ENCODE measurements at places on chromosomes 13 and 19.

DNA sequence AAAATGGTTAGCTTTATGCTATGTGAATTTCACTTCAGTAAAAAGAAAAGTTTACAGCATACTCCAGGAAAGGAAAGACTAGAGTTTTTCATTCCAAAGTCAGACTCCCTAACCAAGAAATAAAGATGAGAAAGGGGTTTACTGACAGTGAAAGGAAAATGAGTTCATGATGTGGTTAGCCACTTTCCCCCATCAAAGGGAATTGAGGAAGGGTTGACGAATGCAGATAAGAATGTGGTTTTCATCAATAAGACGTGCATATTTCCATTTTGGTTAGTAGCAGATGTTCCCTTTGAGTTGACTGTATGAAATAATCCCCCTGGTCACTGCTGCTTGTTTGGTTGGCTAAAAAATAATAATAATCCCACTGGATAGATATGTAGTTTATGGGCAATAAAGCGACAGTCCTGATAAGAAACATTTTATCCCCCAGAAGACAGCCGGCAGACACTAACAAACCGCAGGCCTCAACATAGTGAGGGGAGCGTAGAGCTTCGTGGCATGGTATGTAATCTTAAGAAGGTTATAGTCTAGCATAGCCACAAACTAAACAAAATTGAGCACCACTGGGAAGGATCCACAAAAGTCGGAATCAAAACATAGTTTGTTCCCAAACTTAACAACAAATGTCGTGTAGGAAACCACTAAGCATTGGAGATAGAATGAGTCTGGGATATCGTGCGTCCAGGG, 114.8 kb downstream of the COL4A2 start:
- DNase-seq = no peak

- no peak for DNase-seq
These were observed 686 bp downstream of the SETDB2 start for GRCh38 chr13:49444524-49445395.

DNA sequence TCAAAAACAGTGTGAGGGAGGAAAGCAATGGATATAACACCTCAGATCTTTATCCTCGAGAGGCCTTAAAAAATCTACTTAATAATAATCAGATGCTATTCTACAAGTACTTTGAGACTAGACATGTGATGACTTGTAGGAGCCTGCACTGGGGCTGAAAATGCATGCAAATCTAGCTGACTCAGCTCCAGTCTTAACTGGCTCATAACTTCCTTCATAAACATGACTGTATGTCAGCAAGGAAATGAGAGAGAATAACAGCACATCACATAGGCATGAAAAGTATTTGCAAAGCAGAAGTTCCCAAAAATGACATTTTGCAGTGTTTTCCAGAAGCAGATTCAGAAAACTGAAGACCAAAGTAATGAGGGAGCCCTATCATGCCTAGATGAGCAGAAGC, 38.1 kb downstream of the PSG5 start:
- no peak for DNase-seq

GRCh38 chr19:38172001-38172400, 52.0 kb downstream of the DPF1 start:
- no peak for DNase-seq

DNA sequence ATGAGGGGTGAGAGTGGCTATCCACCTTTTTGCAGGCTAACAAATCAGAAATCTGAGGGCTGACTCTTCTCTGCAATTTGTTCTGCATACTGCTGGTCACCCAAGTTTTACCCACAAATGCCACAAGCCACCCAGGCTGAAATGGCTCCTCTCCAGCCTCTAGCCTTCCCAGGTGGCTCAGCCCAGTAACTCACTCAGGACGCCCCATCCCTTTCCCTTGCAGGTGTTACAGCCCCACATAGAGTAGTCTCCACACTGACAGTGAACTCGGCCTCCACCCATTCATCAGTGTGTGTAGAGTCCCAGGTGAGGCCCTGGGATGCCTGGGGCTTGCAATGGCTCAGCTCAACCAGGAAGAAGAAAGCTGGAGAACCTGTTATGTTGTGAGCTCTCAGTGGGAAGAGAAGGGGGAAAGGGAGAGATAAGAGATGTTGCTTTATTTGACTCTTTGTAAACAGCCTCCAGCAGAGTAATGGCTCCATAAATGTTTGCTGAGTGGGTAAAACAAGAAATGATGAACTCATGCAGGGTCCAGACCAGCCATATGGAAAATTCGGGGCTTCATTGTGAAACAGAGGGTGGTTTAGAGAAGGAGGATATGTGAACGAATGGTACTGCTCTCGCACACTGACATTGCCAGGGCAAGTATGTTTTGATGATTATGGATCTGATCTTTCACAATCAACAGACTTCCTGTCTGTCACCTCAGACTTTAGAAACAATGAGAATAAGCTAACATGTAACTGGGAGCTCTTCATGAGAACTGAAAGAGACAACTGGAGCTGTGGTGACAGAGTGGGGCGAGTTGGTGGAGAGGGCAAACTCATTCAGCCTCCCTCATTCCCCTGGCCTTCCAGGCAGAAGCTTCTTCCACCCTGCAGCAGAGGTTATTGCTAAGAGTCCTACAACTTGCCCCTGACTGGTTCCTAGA, 74.2 kb upstream of the RFC3 start:
- no peak for DNase-seq

- DNase-seq = no peak
These were observed 60.9 kb downstream of the THSD1 start for GRCh38 chr13:52345048-52345447.

DNA sequence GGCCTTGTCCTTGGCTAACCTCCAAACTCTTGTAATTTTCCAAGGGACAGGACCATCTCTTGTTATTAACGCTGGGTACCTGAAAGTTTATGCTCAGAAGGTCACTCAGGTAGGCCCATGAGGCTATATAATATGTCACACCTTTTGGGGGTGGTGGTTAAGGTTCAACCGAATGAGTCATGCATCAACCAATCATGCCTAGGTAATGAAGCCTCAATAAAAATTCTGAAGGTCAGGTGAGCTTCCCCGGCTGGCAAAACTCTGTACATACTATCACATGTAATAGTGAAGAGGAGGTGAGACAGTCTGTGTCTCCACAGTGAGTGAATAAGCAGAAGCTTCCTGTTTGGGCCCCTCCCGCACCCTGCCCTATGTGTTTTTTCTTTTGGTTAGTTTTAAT, 424.9 kb downstream of the PCDH17 start:
- no peak for DNase-seq

DNA sequence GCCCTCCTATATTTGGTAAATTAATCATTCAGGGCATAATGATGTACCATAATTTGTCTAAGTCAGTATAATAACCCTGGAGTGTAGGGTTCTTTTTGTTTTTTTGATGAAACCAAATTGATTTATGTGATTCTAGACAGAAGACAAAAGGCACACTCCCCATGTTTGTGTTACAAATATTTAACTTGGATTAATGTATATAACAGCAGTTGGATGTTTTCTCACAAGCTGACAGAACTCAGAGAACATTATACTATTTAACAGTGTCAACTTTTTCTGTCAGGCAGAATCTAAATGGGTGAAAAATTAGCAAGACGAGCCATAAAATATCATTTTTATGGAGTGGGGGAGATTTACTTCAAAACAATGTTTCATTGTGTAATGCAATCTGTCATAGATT, 15.2 kb downstream of the CBY2 start:
- DNase-seq = no peak

DNA sequence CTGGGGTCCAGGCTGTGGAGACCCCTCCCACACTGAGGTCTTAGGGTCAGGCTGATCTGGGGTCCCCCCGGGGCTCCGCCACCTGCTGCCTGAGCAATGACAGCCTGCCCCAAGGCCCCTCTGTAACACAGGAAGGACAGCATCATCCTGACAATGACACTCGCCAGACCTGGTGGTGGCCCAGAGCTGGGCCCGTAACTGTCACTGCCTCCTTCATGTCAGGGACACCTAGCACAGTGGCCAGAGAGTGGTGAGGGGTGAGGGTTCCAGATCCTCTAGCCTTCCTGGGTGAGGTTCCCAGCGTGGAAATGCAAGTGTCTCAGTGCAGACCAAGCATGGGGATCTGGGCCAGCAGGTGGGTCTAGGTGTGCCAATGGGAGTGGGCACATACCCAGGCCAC, 27.8 kb downstream of the OPA3 start:
- no peak for DNase-seq

GRCh38 chr19:52967772-52968171, 5.1 kb upstream of the ZNF816 start:
- no peak for DNase-seq

- no peak for DNase-seq
These were observed 3.8 kb upstream of the GRTP1 start for GRCh38 chr13:113367771-113368170.

DNA sequence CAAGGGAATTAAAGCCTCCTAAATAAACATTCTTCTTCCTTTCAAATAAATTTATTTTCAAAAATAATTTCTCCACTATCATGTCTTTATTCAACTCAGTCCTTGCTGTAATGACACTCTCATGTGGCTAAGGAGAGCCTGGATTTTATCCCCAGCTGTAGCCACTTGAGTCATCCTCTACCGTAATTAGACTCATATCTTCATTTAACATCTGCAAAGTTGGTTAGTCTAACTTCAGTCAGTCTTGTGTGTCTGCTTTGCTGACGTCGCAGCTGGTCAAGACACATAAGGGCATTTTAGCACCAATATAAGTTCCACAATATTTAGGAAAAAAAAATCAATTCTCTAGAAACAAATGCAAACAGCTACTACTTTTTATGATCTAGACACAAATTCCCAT, 776.4 kb upstream of the ATXN8OS start:
- DNase-seq = no peak

DNA sequence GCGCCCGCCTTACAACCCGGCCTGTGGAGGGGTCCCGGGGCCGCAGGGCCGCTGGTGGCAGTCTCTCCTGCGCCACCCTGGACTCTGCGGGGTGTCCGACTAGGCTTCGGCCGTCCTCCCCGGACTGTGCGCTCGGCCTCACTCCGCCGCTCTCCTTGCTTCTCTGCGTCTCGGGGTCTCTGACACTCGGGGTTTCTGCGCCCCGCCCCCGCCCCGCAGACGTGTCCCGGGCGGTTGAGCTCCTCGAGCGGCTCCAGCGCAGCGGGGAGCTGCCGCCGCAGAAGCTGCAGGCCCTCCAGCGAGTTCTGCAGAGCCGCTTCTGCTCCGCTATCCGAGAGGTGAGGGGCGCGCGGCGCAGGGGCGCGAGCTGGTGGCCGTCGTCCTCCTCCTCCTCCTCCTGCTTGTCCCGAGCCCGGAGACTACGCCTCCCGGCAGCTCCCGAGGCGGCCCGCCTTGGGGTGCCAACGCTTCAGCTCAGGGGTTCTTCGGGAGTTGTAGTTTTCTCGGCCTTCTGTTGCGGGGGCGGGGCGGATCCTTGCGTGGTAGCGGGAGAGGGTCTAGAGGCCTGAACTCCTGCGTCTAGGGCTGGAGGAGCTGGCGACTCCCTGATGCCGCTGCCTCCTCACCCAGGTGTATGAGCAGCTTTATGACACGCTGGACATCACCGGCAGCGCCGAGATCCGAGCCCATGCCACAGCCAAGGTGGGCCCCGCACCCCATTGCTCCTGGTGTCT, 627 bp downstream of the LIN7B start:
- DNase-seq = no peak

DNA sequence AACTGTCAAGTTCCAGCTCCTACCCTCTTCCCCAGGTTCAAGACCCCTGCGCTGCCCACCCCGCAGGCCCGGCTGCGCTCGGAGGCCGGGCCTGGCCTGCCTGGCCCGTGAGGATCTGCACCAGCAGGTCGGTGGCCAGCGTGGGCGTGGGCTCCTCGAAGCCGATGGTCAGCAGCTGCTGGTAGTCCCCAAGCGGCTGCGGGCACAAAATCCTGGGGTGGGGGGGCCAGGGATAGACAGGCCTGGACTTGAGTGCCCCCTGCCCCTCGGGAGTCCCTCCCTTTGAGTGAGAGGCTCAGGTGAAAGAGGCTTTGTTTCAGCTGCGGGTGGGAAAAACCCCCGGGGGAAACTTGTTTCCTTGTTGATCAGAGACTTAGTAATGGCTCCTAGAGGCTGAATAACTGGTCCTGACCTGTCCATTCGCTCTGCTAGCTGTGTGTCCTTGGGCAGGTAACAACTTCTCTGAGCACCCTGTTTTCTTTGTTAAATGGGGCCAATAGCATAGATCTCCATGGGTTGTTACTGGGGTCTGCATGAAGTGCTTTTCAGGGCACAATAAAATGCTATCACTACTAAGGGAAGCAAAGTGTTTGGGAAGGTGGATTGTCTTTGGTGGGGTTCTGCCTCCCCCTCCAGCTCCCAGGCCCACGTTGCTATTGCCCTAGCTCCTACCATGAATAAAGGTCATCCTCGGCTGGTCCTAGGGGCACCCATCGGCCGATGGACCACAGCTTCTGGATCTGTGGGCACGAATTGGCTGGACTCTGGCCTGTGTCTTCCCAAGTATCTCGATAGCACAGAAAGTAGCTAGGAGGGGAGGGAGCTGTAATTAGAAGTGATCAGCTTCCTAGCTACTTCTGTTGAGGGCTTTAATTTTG, 3.5 kb downstream of the C19orf67 start:
- no peak for DNase-seq

- DNase-seq = no peak
These were observed 4.5 kb upstream of the ARHGAP45 start for GRCh38 chr19:1062387-1063029.

- DNase-seq = no peak
These were observed 128.3 kb upstream of the LSM14A start for GRCh38 chr19:34044021-34044420.

GRCh38 chr13:104832231-104832630, 1703.2 kb downstream of the EFNB2 start:
- DNase-seq = no peak

DNA sequence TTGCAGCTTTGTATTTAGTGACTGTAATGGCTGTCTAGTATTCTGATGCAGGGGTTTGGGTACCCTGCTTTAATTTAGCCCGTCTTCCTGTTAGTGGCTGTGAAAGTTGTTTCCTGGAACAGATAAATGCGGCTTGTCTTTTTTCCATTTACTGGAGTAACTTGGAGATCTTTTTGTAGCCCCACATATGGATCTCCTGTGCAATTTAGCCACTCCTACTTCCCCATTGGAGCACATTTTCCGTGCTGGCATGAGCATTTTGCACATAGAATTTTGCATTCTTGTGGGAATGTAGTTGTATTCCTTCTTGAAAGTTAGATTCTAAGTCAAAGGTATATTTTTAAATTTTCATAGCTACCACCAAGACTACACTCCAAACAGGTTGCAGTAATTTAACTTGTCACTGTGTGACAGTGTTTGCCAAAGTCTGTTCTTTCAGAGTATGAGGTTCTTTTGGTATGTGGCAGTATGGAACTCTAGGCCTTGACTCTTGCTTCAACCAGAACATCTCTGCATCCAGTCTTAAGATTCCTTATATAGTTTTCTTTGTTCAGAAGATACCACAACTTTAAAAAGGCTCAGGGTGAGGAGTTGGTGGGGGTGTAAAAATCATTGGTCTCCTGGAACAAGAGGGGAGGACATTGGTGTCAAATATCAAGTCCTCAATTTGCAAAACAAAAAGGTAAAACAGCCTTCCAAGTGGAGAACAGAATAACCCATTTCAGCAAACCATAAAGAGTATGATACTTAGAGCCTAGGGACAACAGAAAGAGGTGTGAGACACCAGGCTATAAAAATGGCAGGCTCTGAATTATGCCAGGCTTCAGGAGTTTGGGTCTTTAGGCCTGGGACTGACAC, 21.1 kb upstream of the CCDC97 start:
- no peak for DNase-seq

Measured in vagina (tissue), 2 donors.